ENCODE measurements at places on chromosomes 11 and 22.

DNA sequence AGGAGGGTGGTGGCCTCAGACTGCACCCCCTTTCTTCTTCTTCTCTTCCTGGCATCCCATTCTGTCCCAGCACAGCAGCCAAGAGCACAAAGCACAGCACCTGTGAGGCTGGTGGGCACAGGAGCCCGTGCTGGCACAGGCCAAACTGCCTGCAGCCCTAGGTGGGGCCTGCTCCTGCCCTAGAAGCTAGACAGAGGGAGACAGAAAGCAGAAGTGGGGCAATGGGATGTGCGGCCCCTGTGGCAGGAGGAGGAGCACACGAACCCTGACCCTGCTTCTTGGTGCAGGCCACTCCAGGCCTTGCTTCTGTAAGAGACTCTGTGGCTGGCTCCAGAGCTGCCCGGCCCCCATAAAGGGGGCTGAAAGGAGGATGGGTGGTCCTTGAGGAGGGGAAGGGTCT, 3.9 kb upstream of the PTS start:
- DNase-seq = no peak

DNA sequence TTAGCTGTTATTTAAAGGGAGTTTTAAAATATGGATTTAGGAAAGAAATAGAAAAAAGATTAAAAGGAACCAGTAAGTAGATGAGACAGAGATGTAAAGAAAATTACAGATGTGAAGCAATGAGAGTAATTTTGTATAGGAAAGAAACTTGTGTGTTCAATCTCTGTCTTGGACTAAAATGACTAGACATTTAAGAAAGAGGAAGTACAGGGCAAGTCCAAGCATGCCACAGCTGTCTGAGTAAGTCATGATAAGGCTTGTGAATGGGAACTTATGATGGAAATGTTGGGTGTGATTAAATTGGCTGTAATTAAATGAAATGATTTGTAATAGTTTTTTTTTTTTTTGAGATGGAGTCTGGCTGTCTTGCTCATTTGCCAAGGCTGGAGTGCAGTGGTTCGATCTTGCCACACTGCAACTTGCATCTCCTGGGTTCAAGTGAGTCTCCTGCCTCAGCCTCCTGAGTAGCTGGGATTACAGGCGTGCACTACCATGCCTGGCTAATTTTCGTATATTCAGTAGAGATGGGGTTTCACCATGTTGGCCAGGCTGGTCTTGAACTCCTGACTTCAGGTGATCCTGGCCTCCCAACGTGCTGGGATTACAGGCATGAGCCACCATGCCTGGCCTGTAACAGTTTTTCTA, 5.9 kb upstream of the ACY3 start:
- DNase-seq = no peak

GRCh38 chr11:119421351-119421750, 1.6 kb downstream of the THY1 start:
- DNase-seq = no peak

- no peak for DNase-seq
Measured at GRCh38 chr22:45094825-45095224, 68.9 kb upstream of the NUP50 start.

DNA sequence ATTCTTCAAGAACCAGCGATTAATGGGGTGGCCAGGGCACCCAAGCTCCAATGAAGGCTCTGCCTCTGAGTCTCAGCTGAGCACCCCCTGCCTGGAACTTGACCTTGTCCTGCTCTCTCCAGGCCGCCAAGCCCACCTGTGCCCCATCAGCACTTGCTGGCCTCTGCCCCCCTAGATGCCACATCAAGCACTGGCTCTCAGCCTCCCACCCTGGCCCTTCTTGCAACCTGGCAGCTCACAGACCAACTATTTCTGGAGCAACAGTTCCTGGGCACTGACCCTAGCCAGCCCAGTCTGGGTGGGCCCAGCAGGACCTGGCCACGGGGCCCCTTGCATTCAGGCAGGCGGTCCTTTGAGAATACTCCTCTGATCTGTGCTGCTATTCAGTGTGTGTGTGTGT, 98.8 kb upstream of the PITPNB start:
- DNase-seq = no peak

DNA sequence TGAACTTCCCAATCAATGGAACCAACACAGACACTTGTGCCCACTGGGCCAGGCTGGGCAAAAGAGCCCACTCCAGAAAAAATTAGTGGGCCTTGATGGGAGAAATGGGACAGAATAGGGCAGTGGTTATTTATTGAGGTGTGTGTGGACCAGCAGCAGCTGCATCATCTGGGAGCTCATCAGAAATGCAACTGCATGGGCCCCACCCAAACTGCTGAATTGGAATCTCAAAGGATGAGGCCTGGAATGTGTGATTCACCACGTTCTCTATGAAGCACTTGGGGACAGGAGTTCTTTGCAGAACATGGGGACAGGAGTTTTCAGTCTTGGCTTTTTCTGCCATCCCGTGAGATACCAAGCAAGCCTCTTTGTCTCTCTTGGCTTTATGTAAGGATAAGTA, 255.6 kb upstream of the PLET1 start:
- DNase-seq = no peak

DNA sequence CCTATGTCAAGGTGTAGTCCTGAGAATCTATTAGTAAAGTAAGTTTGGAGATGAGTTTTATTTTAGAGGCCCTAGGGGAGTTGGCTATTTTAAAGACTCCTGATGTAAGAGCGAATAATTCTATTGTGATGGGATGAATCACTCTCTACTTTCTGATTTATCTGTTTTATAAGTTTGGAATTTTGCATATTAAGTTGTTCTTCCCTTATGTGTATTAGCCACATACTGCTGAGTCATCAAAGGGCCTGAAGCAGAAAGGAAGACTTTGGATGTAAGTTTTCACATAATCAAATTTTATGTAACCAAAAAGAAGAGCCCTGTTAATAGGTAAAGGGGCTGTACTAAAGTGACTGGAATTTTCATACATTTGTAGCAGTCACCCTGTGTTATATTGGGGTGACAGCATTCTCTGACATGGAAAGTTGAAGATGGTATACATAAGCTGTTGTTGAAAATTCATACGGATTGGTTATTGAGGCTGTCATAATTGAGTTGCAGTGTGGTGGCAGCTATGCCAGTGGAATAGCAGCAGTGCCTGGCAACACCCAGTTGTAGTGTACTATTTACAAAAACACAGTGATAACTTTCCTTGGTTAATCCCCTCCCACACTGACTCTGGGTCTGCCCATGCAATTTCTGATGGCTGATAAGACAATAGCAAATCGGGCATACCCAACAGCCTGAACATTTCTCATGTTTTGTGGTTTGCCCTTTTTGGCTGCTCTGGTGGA, 90.6 kb upstream of the NTM start:
- no peak for DNase-seq

GRCh38 chr22:21738081-21738480, 2.5 kb upstream of the YPEL1 start:
- DNase-seq = no peak

DNA sequence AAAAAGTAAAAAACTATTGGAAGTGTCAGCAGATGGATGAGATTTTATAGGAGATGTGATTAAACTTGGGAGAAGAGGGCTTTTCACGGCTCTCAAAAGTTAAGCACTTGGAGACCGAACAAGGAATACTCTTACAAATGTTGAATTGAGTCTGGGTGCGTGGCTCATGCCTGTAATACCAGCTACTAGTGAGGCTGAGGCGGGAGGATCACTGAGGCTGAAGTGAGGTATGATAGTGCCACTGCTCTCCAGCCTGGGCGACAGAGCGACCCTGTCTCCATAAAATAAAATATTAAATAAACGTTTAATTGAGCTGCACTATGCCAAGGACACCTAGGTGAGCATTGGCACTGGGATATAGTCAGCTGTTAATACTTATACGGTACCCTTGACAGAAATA, 1.9 kb downstream of the CEP57 start:
- no peak for DNase-seq
